BJ (cell line): ENCODE measurements at places on chromosomes 4 and X.

- no peak for DNase-seq
Measured at GRCh38 chr4:62461961-62462360, 1261.8 kb downstream of the ADGRL3 start.

DNA sequence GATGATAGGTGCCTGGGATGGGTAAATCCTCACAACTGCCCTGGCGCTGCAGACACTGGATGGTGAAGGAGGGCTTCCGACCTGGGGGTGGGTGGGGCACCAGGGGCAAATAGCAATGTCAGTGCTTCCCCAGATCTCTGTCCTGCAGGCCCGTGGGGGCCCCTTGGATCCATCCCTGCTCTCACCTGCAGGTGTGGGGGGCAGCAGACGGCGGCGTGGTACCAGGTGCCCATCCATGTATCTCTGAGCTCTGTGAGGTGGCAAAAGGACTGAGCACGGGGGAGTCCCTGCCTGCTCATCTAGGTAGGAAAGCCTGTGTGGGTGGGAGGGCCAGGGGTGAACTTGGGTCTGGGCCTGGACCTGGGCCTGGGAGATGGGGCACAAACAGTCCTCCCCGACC is 6.5 kb upstream of the SYP start:
- no peak for DNase-seq

GRCh38 chr4:146814750-146815149 is 130.9 kb downstream of the TTC29 start:
- no peak for DNase-seq

DNA sequence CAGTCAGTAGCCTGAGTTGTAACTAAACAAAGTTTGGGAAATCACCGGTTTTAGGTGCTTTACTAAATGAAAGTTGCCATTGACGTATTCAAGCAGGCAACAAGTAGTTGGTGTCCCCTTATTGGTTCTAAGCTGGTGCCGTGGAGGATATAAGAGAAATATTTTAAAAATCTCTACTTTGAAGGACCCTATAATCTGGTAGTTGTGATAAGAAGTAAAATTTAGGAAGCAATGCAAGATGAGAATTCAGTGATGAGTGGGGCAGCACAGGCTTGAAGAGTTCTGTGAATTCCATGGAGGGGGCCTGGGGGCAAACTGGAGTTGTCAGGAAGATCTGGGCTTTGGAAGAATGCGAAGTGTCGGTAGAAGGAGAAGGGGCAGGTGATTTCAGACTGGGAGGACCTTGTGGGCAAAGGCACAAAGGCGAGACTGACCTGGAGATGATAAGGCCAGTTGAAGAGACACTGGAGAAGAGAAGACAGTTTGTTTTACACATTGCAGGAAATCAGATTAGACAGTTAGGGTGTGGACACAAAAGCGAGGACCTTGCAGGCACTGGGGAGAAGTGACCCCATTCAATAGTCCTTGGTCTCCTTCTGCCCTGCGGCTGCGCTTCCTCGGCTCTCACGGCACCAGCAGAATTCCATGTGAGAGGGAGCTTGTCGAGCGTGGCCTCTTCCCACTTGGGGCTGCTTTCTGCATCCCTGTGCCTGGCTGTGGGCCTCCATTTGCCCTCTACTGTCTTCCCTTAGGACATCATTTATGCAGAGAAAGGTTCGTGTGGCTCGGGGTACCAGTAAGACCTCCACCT is 1.3 kb downstream of the RHOH start:
- no peak for DNase-seq

DNA sequence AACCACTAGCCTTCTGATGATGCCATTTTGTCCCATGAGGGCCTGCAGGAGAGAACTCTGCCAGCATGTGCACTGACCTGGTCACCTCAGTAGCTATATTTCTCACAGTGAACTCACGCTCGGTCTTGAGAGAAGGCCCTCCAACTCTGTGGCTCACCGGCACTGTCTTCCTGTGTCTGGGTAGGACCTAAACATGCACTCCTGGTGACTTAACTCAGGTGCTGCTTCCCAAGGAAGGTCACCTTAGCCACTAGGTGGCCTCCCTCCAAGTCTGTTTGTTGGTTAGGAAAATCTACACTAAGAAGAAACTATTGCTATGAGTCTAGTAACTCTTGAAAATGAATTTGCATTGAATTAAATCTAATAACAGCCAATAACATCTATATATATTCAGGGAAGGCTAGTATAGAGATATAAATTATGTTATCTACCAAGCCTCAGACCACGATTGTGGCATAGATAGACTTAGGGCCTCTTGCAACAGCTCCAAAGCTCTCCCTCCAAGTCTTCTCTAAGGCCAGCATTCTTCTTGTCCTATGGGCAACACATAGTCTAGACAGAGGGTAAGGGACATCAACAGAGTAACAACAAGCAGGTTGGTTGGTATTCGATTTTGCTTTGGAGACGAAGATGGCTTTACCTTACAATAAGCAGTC is 24.7 kb downstream of the TLR10 start:
- no peak for DNase-seq
